Cerebellar nuclear complex (tissue), 1 donor: ENCODE measurements at places on chromosomes 16 and 17.
A peak's percentile ranks its signal among the peaks of the same experiment; 100 is the strongest.

- no peak for DNase-seq
These were observed 11.4 kb upstream of the OGFOD3 start for GRCh38 chr17:82429824-82430223.

GRCh38 chr16:30778549-30779244 lies 8.3 kb downstream of the ZNF629 start:
- no peak for DNase-seq

GRCh38 chr16:53546988-53547391 lies 44.0 kb upstream of the AKTIP start:
- DNase-seq = no peak

GRCh38 chr17:73776351-73777130 lies 132.3 kb upstream of the SDK2 start:
- no peak for DNase-seq

DNA sequence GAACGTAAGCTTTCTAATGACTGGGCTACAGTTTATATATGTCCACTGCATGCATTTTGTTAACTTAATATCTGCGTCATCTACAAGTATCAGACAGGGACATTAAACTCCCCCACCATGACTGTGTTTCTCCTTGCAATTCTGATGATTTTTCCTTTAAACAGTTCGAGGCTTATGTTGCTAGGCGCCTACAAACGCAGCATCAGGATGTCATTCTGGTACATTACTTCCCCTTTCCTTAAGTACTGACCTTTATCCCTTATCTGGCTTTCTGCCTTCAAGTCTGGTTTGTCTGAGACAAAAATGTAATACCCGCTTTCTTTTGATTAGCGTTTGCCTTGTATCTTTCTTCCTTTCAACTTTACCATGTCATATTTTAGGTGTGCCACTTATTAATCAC lies 362.4 kb downstream of the SLC39A11 start:
- DNase-seq = no peak

- no peak for DNase-seq
These were observed 1.9 kb upstream of the MT1E start for GRCh38 chr16:56623637-56624036.

DNA sequence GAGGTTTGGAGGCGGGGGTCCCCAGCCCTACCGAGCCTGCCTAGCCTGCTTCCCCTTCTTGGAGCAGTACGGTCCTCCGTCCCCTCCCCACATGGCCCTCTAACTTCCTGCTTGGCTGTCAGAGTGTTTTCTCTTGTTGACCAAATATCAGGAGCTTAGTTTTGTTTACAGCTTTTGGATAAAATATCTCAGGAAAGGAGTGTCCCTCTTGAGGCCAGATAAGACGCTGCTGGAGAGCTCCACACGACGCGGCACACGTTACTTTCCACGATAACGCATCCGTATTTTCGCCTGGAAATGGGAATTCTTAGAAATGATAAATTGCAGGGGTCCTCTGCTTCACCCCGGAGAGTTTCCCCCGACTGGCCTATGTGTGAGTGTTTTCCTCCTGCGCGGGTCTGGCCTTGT lies 182.9 kb downstream of the MAF start:
- DNase-seq = no peak

- no peak for DNase-seq
These were observed 25.7 kb downstream of the ARHGAP23 start for GRCh38 chr17:38453951-38454421.

DNA sequence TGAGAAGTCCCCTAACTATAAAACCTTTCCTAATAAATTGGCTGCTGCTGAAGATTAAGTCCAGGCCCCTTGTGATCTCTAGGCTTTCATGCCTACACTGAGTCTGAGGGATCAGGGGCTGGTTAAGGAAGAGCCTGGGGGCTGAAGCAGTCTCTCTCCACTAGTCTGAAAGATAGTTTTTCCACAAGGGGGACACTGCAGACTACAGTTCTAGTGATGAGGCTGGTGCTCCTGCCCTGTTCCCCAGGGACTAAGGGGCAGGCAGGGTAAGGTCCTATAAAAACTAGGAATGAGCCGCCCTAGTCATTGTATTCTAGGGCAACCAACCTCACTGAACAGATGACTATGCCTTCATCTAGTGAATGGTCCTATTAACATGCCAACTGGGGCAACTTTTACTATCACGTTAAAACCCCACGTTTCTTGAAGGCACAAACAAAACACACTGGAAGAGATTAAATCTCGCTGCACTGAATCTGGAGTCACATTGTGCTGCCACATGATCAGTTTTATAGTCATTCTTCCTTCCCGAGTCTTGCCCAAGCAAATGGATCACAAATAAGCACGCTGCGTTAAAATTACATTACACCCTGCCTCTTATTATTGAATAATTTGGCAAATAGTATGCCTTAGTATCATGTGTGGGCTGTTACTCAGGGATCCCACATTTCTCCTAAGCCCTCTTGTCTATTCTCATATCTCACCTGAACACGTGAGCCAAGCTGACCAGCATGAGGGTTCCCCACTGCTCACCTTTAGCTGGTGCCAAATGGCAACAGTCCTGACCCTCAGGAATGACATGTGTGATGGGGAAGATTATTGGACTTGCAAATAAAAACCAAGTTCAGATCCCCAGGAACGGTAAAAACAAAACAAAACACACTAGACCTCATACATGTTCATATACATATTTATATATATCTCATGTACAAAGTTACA lies 95.4 kb upstream of the TOB1 start:
- DNase-seq = peak; percentile 20

DNA sequence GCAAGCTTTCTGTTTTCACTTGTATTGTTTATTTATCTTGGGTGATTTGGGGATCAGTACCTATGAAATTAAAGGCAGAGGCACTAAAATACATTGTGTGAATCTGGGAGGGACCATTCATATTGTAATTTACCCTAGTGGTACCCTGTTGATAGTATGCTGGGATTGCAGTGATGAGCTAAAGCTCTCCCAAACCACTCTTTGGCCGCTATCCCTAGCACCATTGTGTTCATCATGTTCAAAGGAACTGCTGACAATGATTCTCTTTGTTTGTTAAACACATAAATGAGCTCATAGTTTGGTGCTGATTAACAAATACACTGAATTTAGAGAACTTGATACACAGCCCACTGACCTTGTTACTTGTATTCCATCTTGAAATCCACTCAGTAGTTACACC lies 1469.8 kb downstream of the CDH11 start:
- no peak for DNase-seq

- DNase-seq = no peak
These were observed 547.6 kb downstream of the WWOX start for GRCh38 chr16:78647019-78647418.

DNA sequence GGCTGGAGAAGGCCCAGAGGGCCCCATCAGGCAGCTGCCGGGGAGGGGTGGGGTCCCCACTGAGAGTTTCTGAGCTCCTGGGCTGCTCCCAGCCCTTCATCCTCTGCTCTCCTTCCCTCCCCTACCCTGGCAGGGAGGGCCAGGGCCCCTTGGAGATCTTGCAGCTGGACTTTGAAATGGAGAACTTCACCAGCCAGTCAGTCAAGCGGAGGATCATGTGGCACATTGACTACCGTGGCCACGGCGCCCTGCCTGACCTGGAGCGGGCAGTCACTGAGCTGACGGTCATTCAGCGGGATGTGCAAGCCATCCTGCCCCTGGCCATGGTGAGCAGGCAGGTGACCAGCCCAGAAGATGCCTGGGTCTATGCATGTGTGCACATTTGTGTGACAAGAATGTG lies 49.5 kb downstream of the TMEM132E start:
- no peak for DNase-seq

DNA sequence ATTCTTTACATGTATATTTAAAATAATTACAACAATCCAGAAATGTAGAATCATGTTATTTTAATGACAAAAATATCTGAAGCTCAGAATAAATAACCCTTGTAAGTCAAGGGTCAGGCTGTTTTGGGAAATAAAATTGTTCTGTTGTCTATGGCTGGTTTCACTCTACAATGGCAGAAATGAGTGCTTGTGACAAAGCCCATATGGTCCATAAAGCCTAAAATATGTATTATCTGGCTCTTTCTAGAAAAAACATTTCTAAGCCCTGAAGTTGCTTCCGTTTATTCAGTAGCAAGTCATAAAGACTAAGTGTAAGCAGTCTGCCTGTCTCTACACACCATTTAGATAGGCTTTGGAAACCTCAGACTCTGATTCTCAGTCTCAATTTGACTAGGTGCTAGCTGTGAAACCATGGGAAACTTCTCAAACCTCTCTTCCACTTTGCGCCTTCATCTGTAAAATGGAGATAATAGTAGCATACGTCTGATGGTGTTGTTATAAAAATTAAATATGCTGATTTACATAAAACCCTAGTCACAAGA lies 365.7 kb upstream of the CA10 start:
- DNase-seq = no peak

GRCh38 chr16:66402591-66403230 lies 24.4 kb upstream of the BEAN1 start:
- no peak for DNase-seq

- DNase-seq = no peak
These were observed 24.8 kb upstream of the NSRP1 start for GRCh38 chr17:30091771-30092170.

GRCh38 chr17:65565559-65565958 lies 4.1 kb upstream of the AXIN2 start:
- DNase-seq = no peak

GRCh38 chr17:75341784-75342486 lies 52.7 kb upstream of the SLC25A19 start:
- peak; percentile 48 for DNase-seq

DNA sequence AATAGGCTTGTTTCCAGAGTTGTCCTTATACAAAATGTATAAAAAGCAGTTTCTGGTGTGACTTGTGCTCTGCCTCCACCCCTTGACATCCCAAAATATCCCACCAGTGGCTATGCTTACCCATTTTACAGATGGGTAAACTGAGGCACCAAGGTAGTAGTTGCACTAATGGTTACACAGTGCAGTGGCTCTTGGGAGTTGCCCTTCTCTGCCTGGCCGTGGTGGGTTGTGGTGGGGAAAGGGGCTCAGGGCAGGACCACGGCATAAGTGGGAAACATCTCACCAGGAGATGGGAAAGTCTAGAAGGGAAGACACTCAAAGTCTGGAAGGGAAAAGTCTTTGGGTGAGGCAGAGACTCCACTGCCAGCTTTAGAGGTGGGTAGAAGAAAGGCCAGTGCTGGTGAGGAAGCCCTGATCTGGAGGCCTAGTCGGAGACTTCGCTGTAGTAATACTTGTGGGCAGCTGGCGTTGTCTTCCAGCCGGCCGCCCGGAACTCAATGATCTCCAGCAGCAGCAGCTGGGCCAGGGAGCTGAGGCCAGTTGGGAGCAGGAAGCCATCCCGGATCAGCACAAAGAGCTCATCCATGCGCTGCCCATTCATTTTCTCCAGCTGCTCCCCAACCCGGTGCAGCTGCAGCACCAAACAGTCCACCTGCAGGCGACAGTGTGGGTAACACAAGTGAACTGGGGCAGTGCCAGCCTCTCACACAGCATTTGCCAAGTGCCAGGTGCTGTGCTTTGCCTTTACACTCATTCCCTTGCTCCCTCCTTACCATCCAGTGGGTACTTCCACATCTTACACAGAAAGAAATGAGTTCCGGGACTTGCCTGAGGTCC lies 4.5 kb downstream of the MIF4GD start:
- no peak for DNase-seq

DNA sequence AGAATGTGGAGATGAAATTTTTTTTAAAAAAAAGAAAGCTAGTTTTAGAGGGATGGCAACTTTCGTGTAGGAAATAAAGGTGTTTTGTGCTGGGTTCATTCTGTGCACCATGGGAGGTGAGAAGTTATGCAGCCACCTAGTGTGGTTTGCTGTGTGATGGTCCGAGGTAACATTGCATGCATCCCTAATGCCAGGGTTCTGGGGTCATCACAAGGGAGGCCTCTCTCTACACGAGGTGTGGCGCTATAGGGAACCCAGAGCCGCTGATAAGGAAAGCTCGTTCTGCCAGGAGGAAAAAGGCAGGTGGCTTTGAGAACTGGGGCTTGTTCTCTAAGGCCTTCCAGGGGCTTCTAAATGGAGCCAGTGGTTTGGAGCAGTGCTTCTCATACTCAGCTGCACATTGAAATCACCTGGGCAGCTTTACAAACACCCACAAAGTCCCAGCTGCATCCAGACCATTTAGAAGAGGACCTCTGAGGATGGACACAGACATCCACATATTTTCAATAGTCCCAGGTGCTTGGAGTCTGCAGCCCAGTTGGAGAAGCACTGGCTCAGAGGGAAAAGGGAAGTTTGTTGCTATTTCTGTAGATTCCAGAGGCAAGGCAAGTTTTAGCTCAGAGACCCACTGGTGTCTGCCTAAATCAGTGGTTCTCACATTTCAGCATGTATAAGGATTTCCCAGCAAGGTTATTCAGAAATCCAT lies 43.5 kb downstream of the VPS35L start:
- DNase-seq = no peak

- no peak for DNase-seq
These were observed 21.8 kb downstream of the ACSM1 start for GRCh38 chr16:20675488-20676267.

DNA sequence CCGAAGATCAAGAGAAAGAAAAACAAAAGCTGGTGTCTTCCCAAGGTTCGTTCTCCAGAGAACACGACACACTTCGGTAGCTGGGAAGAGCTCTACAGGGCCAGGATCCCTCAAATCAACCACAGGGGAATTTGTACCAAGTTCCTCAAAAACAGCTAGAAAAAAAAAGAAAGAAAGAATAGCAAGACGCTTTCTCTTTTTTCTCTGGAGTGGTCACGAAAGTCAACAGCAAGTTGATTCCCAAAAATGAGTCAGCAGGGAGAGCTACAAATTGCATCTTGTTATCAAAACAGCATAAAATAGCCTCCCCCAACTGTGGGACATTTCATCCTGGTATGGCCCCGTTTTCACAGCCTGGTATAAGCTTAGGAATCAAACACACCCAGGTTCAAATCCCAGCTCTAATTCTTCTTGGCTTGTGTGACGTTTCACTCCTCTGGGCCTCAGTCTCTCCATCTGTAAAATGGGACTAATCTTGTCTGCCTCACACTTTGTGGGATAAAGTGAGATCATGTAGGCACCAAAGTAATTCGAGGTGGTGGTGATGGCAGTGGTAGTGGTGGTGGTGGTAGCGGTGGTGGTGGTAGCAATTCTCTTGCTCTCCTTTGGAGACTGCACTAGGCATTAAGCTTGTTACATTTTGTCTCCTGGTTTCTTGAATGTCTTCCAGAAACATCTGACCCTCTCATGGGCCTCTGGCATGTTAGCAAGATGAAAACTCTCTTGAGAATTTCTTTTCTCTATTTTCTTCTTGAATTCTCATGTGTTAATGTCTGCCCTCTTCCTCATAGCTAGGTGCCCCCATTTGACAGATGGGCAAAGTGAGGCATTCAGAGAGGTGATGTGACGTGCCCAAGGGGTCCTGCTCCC lies 988 bp upstream of the IL21R start:
- DNase-seq = no peak

- no peak for DNase-seq
These were observed 733 bp downstream of the CHRNB1 start for GRCh38 chr17:7445619-7445968.

GRCh38 chr16:77993111-77993985 lies 29.0 kb upstream of the CLEC3A start:
- no peak for DNase-seq

GRCh38 chr16:1579214-1579613 lies 32.7 kb downstream of the IFT140 start:
- no peak for DNase-seq

GRCh38 chr16:66551348-66551759 lies 1.0 kb upstream of the CKLF start:
- no peak for DNase-seq

GRCh38 chr16:25713785-25714570 lies 22.2 kb downstream of the HS3ST4 start:
- no peak for DNase-seq
